ENCODE measurements at places on chromosomes 2 and 18. TPM values are rescaled to one million over a fixed set of nuclear protein-coding genes. Genes with fewer than 3 reads are reported as not detected.

DNA sequence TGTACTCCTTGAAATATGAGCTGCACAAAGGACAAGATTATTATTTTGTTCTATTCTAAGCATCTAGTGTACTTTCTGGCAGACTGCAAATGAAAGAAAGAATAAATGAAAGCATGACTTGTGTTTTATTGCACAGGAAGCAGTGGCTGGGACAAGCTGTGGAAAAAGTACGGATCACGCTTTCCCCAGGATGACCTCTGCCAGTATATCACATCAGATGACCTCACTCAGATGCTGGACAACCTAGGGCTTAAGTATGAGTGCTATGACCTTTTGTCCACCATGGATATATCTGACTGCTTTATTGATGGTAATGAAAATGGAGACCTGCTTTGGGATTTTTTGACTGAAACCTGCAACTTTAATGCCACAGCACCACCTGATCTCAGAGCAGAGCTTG is 49.4 kb downstream of the HNMT start:
- DNase-seq = no peak

DNA sequence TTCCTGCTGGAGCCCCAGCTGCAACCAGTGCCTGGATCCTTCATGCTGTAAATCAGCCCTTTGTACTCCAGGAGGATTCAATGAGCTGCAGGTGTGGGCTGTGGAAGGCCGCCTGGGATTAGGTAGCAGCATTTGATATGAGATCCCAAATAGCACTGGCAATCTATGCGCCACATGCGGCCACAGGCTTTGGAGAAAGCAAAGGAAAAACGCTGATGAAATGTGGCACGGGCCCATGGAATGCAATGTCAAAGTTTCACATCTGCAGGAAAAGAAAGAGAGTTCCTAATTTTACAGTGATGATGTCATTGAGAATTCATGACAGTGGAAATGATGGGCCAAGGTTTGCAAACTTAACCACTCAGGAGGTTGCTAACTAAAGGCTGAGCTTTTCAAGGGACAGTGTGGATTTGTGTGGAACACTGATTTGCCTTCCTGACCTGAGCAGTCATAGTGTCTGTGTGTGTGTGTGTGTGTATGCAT is 216.4 kb upstream of the OSR1 start:
- DNase-seq = no peak

GRCh38 chr2:173448938-173449471 is 94.3 kb downstream of the CDCA7 start:
- DNase-seq = peak; percentile 82

Gene SERPINB12
- total RNA-seq = not detected

GRCh38 chr2:109609352-109610024 is 4.3 kb downstream of the SEPTIN10 start:
- DNase-seq = no peak

Gene UGT1A4
- not detected for total RNA-seq

DNA sequence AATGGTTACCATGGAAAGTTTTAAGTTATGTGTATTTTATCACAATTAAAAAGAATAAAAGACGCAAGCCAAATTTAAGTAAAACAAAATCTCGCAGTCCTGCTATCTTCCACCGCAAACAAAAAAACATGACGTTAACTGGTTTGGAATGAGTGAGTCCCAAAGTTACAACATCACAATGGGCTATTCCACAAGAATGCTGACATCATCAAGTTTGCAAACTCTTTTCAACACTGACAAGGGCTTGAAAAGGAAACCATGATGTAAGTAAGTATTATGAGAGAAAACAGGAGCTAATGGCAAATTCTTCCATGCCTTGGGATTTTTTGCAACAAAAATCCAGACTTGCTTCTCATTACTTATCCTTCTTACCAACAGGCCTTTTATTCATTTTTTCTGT is 31.1 kb downstream of the SIGLEC15 start:
- no peak for DNase-seq

Gene DSG2
- total RNA-seq = 0.31 TPM

GRCh38 chr2:167925758-167926157 is 321.6 kb downstream of the STK39 start:
- DNase-seq = no peak

Gene EFHD1
- total RNA-seq = 1.2 TPM

Gene PPP3R1
- 76.2 TPM for total RNA-seq
